ENCODE measurements at places on chromosomes 7 and 10.

DNA sequence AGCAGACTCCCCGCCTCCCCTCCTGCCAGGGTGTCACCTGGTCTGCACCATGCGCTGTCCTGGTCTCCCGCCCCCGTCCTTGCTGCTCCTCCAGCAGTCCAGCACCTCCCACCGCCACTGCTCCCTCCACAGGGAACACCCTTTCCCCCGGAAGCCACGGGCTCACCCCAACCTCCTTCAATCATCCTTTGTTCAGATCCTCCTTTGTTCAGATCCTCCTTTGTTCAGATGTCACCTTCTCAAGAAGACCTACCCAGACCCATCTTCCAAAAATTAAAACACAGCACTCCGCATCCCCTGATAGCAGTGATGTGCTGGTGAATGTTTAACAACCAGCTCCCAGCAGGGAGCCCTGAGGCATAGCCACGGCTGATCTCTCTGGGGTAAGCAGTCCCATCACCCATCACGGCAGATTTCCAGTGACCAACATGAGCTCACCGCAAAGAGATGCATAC, 237.7 kb downstream of the USP6NL start:
- DNase-seq, result no peak

- DNase-seq, result no peak
Observed at GRCh38 chr7:110336423-110336822, 754.5 kb upstream of the LRRN3 start.

GRCh38 chr7:111820621-111821020, 258.3 kb upstream of the IMMP2L start:
- no peak for DNase-seq

- DNase-seq, result no peak
Observed at GRCh38 chr7:158587162-158588084, at the start of gene PTPRN2. TSS of gene PTPRN2 (minus strand) at chr7:158587823.

DNA sequence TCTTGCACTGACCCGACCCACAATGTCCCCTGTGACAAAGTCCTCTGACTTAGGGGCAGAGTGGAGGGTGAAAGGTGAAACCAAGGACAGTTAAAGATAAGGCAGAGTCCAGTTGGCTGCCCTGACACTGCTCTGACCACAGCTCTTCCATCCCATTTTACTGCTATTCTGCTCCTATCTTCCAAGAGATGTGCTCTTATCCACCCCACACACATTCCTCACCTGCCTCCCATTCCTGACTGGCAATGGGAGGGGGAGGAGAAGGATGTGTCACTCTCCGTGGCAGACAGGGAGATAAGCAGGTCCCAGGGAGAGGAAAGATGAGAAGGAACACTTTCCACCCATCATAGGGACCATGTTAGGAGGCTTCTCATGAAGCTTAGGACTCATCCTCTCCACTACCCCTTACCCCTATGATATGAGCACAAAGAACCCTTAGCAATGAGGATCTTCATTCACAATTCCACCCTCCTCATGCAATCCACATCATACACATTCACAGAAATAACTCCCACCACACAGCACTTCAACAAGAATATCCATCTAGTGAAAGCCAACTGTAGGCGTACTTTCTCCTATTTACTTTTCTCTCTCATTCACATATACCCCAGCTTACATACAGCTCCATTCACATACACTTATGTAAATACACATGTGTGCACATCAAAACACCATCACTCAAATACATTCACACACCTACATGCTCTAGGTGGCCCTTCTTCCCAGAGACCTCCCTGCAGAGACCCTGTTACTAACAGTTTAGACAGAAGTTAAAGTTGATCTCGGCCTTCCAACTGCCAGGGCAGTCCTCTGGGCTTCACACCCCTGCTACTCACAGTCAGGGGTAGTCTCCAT, 6.6 kb downstream of the SYNPO2L start:
- no peak for DNase-seq

DNA sequence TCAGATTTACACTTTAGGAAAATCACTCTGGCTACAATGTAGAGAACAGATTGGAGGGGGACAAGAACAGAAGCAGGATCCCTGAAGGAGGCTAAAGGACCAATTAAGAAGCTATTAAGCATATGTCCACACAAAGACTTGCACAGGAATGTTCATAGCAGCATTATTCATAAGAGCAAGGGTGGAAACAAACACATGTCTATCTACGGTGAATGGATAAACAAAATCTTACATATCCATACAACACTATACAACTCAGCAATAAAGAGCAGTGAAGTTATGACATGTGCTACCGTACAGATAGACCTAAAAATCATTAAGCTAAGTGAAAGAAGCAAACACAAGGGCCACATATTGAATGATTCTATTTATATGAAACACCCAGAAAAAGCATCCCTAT, 10.4 kb downstream of the CHCHD3 start:
- no peak for DNase-seq

DNA sequence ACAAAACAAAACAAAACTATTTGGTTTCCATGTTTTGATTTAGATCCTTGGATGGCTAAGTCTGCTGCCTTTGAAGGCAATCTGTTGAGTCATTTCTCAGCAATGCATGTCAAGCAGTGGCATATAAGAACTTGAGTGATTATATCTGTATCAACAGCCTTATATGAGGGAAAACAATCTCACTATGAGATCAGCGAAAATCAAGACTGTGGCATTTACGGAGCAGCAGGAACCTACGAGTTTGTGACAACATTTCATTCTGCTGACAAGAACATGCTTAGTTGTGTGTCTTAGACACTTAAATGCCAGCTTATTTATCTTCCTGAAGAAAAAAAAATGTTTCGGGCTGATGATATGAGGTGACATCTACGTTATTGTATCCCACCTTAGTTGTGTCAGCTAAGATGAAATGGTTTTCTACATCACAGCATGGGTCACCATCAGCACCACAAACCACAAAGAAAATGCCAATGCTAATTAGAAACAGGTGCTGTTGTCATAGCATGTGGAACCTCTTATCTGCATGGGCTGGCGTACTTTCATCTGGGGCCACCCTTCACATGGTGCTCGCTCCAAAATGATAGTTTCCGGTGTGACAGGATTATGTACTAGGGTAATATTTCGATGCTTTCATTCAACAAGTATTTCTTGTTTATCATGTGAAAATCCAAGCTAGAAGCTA, 1085.5 kb downstream of the SORCS1 start:
- no peak for DNase-seq

DNA sequence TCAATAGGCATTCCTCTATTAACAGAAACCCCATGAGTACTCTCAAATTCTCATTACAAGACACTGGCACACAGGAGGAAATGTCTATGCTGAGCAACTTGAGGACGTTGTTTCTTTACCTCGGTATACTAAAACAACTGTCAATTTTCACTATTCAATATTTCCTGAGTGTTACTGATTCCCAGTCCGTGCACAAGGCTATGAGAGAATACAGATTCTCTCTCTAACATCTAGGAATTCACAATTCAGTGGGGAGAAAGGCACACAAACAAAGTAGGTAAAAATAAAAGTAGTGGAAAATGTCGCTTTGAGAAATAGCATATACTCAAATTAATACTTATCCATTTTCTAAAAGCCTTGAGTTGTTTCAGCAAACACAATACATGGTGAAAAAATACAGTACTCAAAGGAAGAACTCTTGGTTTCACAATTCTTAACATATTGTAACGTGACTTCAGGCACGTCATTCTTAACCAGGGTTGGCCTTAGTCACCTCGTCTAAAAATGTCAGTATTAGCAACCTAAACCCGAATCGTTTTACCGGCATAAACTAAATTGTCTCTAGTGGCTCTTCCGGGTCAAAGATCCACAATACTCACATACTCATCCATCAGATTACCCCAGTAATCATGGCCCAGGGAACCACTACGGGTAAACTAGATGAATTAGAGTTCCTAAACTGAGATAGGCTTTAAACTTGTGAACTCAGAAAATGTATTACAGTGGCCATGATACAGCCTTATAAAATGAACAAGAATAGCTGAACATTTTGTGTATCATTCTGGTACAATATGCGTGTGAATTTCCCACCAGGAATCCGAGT, 1.5 kb downstream of the IPMK start:
- DNase-seq, result no peak

DNA sequence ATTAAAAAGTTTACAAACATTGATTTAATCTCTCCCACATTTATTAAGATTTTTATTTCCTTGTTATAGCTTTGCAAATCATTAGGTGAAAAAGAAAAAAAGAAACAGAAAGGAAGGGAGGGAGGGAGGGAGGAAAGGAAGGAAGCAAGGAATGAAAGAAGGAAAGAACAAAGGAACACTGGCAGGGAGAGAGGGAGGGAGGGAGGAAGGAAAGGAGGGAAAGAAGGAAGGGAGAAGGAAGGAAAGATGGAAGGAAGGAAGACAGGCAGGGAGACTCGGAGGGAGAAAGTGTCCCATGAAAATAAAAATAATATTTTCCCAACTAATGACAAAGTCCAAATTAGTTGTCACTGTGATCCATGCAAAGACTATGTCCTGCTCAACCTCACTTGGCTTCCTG, 6.3 kb upstream of the ITGA8 start:
- no peak for DNase-seq

DNA sequence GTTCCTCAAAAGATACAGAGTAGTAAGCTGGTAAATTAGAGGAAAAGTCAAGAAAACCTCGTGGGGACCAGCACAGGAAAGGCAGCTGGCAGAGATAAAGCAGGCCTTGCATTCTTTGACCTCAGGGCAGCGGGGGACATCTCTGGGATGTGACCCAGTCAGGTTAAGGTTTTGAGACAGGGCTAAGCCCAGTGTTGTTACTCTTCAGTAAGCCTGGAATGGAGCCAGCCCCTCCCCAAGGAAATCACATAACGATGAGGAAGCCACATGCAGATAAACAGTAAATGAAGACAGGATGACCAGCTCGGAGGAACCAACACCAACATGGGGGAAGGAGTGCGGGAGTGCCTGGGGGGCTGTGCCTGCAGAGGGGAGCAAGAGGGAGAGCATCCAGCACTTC, 99.6 kb downstream of the JAZF1 start:
- DNase-seq, result no peak

DNA sequence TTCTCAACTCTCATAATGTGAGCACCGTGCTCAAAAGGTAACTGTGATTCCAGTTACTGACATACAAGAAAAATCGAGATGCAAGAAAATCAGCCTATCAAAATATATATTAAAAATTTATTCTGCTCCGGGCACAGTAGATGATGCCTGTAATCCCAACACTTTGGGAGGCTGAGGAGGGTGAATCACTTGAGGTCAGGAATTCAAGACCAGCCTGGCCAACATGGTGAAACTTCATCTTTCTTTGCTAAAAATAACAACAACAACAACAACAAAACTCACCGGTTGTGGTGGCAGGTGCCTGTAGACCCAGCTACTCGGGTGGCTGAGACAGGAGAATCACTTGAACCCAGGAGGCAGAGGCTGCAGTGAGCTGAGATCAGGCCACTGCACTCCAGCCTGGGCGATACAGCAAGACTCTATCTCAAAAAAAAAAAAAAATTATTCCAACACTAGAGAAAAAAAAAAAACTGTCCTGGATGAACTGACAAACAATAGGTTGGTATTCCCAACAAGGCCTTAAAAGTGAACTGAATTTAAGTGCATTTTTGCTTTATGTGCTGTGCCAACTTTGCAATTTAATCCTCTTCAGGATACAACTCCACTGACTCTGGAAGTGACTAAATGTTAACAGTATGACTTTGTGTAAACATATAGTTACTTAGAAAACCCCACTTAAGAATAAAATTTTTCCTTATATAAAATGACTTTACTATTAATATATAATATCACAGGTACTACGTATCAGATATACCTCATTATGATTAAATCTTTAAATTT, 51.1 kb downstream of the JMJD1C start:
- DNase-seq, result no peak

- DNase-seq, result no peak
Observed at GRCh38 chr10:72525277-72525676, 100.6 kb downstream of the MICU1 start.

GRCh38 chr10:11036424-11037011, 18.8 kb downstream of the CELF2 start:
- no peak for DNase-seq

DNA sequence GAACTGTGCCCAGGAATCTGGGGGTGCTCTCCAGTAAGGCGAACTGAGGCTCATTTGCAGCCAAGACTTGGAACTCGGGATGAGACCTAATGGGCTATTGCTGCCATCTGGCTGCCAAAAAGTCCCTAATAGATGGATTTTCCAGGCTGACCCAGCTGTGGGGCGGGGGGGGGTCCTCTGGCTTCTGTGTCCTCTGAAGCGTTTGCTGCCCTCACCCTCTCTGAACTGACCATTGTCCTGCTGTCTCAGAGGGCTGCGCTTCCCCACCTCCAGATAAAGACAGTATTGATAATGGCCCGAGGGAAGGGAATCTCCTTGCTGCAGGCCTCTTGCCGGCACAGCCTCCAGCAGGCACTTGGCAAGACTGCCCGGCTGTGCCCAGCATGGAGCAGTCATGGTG, 46.6 kb downstream of the CLEC2L start:
- no peak for DNase-seq

DNA sequence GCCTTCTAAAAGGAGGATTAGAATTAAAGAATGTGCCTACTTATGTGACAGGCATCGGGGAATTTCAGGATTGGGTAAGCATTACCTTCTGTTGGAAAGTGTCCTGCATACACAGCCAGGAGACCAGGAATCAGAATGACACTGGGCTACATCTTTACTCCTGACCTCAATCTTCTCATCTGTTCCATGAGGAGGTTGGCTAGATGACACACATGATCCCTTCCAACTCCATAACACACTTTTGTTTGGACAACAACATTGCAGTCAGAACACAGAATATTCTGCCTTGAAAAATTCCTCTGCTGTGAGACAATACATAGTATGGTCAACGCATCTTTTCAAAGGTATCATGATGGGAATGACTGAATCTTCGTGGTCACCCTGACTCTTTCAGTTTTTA, 1281.2 kb upstream of the SORCS1 start:
- DNase-seq, result no peak

DNA sequence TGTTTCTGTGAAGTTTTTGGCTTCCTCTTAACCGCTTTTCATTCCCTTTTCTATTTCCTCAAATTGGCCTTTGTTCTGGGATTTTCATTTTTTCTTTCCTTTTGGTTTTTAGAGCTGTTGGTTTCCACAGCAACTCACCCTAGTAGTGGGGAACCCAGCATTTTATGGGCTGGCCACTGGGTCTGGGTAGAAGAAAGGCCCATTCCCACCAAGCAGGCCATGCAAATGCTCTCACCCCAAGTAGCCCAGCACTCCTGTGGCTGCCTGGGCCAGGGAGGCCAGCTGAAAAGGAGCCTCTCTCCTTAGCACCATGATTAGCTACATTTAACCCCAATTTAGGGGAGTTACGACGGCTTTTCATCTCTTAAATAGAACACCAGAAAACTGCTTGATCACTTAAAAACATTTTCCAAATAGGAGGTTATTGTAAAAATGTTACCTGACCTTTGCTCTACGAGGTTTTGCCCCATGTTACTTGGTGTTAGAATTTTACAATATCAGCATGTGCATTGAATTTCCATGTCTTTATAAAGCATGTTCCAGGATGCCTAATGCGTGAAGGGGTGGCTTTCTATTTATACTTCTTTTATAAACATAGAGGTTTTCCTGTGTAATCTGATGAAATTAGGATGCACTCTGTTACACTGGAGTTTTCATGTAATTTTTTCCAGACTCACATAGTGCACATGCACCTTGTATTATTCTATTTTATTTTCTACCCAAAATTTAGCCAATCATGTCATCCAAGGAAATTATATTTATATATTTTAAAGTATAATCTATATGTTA, 75.4 kb downstream of the FAM171A1 start:
- no peak for DNase-seq

- DNase-seq, result no peak
Observed at GRCh38 chr10:11007476-11008020, 10.1 kb upstream of the CELF2 start.

- no peak for DNase-seq
Observed at GRCh38 chr10:1287487-1287886, 231.3 kb downstream of the WDR37 start.

- DNase-seq, result no peak
Observed at GRCh38 chr7:88243345-88243909, 23.6 kb upstream of the SRI start.
